ENCODE measurements at places on chromosomes 5 and 9.

DNA sequence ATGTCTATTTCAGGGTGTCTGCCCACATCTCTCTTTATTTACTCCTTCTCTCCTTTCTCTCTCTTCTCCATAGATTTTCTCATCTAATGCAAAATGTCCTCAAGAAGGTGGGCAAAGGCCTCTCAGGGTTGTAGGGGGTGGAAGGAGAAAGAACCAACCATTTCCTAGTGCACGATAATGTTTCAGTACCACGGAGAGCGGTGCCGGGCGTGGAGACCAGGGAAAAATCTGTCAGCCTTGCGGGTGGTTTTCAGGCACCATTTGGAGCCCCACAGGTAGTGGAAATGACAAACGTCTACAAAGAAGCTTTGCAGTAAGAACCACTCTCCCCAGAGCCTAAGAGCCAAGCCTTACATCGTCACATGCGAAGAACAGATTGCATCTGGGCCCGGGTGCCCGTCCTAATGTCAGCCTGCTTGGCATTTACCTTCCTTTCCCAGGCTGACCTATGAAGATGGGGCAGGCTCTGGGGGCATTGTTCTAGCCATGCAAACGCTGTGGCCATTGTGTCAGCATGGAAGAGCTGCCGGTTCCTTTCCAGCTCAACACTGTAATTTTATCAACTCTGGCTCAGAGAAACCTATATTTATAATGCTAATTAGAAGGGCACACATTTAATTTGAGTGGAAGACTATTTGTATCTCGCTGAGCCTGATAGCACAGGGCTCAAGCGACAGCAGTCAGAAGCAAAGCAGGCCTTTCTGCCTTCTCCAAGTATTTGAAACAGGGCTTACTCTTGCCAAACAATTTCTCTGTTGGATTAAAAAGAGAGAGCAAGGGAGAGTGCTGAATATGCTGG, 430.1 kb upstream of the WWC1 start:
- DNase-seq: no peak

- DNase-seq: no peak
These were observed 53.5 kb downstream of the PLK2 start for GRCh38 chr5:58406394-58406793.

GRCh38 chr5:86748538-86749105, 130.9 kb downstream of the COX7C start:
- no peak for DNase-seq

DNA sequence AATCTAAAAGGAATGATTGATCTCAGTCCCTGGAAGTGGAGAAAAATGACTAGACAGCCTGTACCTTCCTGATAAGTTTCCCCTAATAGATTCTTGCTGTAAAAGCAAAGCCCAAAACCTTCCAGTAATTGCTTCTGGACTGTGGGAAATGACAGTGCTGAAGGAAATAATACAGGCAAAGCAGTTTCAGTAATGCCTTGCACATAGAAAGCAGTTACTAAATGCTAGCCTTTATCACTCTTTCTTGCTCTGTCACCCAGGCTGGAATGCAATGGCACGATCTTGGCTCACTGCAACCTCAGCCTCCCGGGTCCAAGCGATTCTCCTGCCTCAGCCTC, 50.3 kb downstream of the MAP1B start:
- no peak for DNase-seq

DNA sequence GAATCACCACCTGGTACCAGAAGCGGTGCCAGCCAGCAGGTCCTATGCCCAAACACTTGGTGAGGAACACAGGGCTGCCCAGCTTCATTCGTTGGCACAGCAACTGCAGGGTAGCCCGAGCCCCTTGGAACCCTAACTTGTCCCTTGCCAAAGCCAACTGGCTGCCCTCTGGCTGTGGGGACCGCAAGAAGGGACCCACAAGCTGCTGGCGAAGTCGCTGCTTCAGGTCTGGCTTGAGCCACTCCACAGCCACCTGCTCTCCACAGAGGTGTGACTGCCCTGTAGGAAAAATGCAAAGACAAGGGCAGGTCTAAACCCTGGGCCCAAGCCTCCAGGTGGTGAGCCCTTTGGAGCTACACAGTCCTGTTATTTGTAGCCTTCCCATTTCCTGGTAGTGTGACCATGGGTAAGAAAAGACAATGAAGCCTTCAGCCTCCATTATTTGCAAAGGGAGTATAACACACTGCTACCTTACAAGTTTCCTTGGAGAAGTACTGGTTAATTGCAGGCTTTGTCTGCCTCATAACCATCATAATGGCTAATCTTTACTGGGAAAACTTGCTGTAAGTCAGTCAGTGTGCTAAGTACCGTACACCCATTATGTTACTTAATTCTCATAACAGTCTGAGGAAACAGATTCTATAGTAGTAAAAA, 1.8 kb downstream of the DND1 start:
- DNase-seq: no peak

Data from activated CD4-positive, alpha-beta T cell treated with anti-CD3 and anti-CD28 coated beads, Interleukin-2, amount 50 U/mL, for 48 hours (primary cell).